ENCODE measurements at places on chromosomes 1 and 21.

- DNase-seq, result no peak
Observed at GRCh38 chr1:107941123-107941522, 23.9 kb downstream of the VAV3 start.

GRCh38 chr1:236686815-236687160, 489 bp downstream of the ACTN2 start:
- DNase-seq, result no peak

- DNase-seq, result no peak
Observed at GRCh38 chr1:178579562-178579961, 66.7 kb downstream of the TEX35 start.

GRCh38 chr1:97071173-97071572, 349.6 kb downstream of the PTBP2 start:
- DNase-seq, result no peak

DNA sequence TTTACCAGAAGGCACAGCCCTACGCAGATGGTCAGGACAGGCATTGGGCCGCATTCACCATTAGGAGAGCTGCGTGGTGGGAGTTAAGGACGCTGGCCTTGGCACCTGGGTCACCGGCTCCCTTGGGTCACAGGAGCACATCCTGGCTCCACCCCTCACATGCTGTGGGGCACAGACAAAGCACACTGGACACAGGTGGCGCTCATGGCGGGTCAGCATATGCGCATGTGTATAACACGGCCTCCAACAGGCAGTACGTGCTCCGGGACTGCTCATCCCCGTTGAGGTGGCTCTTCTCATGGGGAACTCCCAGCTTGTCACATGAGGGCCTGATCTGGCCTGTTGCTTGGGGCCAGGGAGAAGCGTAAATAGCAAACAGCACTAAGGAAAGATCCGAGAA, 25.0 kb downstream of the PGBD5 start:
- DNase-seq, result no peak

DNA sequence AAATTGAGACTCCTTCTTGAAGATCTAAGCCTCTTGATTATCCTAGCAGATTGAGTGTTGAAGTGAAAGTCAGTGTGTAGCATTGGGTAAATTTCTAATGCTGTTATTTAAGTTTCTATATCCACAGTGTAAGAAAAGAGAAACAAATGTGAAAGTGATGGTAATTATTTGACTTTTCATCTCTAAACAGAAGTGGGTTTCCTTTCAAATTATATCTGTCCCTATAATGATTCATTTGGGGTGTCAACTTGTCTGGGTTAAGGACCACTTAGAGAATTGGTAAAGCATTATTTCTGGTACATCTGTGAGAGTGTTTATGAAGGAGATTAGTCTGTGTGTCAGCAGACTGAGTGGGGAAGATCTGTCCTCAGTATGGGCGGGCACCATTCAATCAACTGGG, 133.0 kb upstream of the HMCN1 start:
- DNase-seq, result no peak

GRCh38 chr1:35406103-35406502, 137.6 kb downstream of the ZMYM4 start:
- DNase-seq, result no peak

DNA sequence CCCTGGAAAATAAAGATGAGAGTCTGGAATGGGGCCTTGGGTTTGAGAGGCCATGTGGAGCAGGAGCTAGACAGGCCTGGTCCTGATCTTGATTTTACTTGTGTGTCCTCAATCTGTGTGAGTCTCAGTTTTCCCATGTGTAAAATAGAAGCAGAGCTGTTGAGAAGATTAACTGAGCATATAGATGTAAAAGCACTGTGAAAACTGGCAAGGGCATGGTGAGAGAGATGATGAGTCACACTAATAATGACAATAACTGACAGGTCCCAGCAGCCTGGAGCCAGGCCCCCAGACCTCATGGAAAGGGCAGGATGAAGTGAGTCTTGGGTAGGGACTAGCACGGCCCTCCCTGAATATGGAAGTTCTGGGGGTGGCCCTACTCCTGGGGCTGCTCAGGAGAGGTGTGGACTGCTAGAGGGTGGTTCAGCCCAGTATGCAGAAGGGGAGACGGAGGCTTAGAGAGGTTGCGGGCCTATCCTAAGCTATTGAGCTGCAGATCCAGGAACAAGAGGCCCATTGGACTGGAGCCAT, 2.8 kb upstream of the AHDC1 start:
- DNase-seq, result no peak

- no peak for DNase-seq
Observed at GRCh38 chr21:42681296-42682206, 28.1 kb downstream of the PDE9A start.

DNA sequence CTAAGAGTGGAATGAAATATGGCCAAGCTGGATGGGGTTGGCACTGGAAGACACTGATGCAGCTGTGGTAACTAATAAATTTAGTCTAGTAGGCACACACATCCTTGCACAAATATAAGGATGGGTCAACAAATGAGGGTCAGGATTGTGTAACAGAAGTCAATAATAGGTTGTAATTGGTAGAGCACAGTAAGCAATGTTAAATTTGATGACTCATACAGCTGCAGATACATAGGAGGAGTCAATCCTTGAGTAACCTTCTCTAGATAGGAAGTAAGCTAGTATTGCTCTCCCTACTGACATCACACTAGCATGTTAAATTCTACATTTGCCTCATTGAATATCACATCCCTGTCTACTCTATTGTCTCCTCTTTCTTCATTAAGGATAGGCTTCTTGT, 332.1 kb downstream of the PTPRC start:
- DNase-seq, result no peak

DNA sequence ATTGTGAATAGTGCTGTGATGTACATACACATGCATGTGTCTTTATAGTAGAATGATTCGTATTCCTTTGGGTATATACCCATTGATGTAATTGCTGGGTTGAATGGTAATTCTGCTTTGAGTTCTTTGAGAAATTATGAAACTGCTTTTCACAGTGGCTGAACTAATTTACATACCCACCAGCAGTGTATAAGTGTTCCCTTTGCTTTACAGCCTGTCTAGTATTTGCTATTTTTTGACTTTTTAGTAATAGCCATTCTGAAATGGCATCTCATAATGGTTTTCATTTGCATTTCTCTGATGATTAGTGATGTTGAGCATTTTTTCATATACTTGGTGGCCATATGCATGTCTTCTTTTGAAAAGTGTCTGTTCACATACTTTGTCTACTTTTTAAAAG, 54.5 kb upstream of the FAM78B start:
- DNase-seq, result no peak

DNA sequence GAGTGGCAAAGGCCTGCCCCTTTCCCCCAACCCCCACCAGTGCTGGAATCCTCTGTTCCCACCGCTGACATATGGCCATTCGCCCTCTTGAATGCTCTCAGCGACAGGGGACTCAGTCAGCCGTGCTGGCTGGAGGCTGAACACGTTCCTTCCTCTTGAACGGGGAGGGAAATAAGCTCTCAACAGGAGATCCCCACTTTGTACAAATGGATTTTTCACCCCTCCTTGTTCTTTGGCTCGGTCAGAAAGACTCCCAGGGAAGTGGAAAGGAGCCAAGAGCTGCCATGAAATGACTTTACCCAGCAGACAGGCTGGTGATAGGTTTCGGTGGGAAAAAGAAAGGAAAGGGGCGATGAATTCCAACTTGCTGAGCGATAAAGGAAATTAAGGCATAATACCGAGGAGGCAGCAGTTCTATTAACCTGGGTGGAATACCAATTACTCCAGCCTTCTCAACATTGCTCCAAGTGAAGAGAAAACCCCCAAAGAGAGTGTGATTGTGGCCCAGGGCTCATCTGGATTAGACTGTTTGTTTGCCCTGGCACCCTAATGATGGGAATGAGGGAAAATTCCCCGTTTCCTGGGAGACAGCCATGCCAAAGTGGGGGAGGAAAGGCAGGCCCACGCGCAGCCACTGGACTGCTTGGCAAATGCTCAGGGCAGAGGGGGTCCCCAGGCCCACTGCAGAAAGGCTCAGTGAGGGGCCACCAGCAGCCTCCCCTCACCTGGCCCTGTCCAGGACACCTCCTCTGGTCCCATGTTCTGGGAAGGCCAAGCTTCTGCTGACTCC, 23.9 kb downstream of the LRP8 start:
- DNase-seq, result no peak

- no peak for DNase-seq
Observed at GRCh38 chr1:168119750-168120149, 17.0 kb downstream of the GPR161 start.

DNA sequence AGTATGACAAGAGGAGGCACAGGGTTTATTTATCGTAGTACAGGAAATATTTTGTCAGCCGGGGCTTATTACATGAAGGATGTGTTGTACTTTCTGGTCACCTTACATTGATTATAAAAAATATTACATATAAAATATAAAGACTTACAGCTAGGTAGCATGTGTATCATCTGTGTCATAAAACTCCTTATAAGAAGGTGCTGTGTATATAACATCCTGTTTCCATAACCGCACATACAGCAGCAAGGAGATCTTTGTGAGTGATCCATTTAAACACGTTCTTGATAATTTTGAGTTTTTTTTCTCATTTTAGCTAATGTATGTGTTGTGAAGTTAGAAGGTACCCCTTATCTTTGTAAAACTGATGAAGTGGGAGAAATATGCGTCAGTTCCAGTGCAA, 60.1 kb downstream of the S100B start:
- no peak for DNase-seq

DNA sequence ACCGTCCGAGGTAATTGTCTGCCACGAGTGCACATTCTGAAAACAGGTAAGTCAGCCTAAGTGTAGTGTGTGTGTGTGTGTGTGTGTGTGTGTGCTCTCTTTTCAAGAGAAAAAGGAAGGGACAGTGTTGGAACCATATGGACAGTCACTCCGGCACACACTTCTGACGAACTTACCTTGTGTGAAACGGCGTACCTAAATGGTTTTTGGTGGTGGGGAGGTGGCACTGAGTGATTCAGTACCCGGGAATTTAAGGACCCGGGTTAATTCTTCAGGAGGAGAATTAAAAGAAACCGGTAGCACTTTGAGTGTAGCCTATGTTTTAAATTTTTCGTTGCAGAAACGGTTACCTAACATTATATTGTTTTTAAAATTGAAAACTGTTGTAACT, 286 bp downstream of the ODR4 start:
- no peak for DNase-seq

- no peak for DNase-seq
Observed at GRCh38 chr1:178282949-178283367, 189.1 kb downstream of the RASAL2 start.

- DNase-seq, result no peak
Observed at GRCh38 chr1:28971980-28972771, 57.8 kb downstream of the EPB41 start.

DNA sequence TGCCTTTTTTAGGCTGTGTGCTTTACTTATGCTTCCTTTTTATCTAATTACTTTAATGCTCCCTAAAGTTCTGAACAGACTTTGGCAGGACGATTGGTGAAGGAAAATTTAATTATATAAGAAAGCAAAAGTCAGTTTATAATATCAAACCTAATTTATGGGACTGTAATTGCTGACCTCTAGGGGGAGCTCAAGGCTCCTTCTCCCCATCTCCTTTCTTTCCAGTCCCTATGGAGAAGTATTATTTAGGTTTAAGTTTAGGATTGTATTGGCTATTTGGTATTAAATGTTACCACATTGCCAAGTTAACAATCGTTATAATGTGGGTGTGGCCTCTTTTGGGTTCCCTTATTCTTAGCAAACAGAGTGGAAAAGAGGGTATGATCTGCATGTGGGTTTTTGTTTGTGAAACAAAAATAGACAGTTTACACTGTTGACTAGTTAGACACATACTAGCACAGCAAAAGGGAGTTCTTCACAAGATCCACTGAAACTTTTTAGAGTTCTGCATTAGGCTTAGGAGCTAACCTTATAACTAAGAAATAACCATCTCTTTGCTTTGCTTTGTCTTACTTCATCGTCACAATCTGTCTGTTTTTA, 48.2 kb upstream of the TNFSF4 start:
- no peak for DNase-seq

- DNase-seq, result no peak
Observed at GRCh38 chr1:10900251-10900651, 103.8 kb upstream of the CASZ1 start.

DNA sequence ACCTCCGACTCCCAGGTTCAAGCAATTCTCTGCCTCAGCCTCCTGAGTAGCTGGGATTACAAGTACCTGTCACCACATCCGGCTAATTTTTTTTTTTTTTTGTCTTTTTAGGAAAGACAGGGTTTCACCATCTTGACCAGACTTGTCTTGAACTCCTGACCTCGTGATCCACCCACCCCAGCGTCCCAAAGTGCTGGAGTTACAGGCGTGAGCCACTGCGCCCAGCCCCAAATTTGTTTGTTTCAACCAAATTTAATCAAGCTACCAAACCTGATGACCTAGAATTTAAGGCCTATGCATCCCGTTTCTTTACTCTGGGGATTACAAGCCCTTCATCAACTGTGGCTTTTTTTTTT, 58.3 kb upstream of the TBX15 start:
- no peak for DNase-seq

DNA sequence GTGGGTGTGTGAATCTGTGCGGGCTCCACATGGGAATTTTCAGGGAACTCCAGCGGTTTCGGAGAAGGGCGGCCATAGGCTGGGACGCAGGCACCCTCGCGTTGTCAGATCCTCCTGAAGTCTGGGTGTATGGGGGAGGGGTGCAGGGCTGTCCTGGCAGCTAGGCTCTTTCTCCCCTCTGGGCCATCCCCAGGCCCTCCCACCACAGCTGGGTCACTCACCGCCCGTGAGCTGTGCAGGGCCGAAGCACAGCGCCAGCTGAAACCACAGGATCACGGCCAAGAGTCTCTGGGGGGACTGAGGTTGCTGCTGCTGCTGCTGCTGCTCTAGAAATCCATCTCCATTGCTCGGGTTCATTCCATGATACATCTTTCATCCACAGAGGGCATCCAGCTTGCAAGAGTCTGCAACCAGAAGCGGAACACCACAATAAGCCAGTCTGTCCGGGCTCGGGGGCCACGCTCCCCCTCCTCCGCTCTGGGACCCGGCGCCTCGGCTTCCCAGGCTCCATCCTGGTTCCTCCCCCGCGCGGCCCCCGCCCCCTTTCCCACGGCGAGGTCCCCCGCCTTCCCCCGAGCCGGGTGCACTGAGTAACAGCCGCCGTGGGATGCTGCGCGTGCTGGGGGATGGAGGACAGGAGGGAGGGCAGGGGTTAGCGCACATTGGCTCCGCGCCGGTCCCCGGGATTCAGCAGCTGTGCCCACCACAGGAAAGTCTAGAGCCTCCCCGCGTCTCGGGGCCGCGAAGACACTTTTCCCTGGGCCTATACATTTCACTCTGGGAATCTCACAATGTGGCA, 720 bp downstream of the SUSD4 start:
- DNase-seq, result no peak

Data from activated gamma-delta T cell treated with Interleukin-2 at 50 U/mL for 16 hours (primary cell).